ENCODE measurements at places on chromosomes 4 and X.

DNA sequence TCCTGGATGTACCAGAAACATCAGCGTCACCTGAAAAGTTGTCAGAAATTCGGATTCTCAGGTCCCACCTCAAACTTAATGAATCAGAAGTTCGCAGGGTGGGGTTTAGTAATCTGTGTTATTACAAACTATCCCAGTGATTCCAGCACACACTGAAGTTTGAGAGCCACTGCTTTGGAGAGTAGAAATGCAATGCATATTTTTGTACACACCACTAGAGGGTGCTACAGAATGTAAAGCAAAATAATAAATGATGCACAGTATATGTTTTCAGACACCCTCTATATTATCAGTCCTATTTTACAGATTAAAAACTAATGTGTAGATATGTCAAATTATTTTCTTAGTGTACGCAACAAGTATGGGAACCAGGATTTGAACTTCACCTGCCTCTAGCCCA, 2.4 kb upstream of the MORF4L2 start:
- no peak for DNase-seq

- DNase-seq, result no peak
Observed at GRCh38 chr4:95838192-95838591, 1.7 kb upstream of the PDHA2 start.

DNA sequence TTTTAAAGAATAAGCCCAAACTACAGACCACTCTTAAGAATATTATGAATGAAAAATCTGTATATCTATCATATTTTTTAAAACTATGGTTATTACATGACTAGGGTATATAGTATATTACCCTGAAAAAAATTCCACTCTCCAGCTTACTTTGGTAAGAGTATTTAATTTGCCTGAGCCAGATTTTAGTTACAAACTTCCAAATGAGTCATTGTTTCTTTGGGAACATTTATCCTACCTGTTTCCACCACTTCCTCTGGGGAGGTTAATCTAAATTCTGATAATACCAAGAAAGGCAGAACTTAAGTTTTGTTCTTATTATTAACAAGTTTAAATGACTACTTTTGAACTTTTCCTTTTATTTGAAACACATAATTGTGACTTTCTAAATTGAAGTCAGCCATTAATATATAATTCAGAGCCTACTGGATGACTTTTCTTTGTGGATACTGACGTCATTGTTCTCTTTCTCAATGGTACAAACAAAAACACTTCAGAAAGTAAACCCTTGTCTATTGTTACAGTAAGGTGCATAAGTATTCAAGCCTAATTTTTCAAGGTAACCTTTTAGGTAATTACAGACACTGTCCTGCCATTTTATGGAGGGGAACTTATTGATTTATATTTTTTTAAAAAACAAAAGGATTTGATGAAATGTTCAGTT, 135.6 kb upstream of the TLL1 start:
- no peak for DNase-seq

DNA sequence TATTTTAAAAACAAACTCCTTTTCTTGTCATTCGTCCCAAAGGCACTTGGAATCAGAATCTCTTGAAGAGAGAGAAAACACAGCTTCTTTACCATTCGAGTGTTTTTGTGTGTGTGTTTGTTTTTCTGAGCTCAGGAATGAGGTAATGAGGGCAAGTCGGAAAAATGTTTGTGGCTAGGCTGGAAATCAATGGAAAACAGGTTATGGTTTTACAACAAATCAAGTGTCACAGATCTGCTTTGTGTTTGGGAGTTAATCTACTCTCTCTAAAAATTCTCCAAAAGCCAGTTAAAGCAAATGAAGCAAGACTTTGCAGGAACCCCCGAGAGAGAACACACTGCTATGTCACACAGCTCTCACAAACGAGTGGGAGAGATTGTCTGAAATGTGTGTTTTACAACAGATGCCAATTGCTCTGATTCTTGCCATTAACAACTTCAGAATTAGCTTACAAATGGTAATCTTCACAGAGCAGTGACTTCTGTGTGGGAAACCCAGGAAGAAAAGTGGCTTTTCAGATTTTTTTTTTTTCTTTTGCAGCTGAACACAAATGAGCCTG, 264.1 kb downstream of the CBLL2 start:
- no peak for DNase-seq

- DNase-seq, result no peak
Observed at GRCh38 chrX:153671589-153672530, 1.8 kb downstream of the PNCK start.
